ENCODE measurements at places on chromosomes 11 and 22.
A peak's percentile ranks its signal among the peaks of the same experiment; 100 is the strongest.

- DNase-seq: no peak
Measured at GRCh38 chr22:23424031-23424430, 156.1 kb downstream of the IGLL1 start.

DNA sequence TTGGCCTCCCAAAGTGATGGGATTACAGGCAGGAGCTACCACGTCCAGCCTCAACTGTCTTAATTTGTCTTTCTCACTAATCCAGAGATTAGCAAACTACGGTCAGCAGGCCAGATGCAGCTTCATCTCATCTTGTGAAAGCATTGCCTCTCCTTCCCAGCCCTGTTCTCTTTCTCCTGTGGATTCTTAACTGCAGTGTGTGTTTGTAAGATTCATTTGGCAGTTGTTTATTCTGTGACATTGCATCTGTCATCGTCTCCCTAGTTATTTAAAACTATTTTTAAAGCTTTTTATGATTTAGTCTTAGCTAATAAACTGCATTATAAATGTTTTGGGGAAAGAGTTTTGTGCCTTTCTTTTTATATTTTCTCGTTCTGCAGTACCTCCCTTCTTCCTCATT lies 29.2 kb downstream of the RNF169 start:
- no peak for DNase-seq

DNA sequence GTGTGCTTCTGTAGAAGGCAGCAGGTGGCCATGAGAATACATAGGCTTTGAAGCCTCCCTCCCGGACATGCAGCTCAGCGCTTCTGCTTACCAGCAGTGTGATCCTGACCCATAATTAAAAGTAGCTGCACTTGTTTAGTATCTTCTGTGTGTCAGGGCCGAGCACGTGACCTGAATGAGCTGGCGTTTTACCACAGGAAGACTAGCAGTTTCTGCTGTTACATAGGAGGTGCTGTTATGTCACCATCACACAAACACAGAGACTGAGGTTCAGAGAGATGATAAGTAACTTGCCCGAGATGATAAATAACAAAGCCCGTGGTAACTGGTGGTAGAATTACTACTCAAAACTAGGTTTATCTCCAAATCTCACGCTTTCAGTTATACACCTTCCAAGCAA lies 329.5 kb downstream of the OPCML start:
- no peak for DNase-seq

DNA sequence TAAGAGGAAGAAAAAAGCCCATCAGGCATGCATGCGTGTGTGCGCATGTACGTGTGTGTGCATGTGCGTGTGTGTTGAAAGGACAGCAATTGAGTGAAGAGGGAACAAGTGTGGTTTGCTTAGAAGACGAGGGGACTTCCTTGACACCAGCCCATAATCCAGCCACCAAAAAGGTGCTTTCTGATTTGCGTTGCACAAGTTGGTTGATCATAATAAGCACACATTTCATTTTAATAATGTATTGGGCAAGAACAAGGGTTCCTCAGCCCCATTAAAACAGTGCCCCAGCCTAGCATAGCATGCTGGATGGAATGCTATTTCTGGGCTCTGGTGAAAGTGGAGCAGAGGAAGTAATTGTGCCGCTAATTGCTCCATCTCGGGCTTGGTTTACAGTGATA lies 493.2 kb downstream of the MIAT start:
- DNase-seq: peak; percentile 11

GRCh38 chr11:80748207-80748925 lies 1307.5 kb upstream of the TENM4 start:
- DNase-seq: no peak

DNA sequence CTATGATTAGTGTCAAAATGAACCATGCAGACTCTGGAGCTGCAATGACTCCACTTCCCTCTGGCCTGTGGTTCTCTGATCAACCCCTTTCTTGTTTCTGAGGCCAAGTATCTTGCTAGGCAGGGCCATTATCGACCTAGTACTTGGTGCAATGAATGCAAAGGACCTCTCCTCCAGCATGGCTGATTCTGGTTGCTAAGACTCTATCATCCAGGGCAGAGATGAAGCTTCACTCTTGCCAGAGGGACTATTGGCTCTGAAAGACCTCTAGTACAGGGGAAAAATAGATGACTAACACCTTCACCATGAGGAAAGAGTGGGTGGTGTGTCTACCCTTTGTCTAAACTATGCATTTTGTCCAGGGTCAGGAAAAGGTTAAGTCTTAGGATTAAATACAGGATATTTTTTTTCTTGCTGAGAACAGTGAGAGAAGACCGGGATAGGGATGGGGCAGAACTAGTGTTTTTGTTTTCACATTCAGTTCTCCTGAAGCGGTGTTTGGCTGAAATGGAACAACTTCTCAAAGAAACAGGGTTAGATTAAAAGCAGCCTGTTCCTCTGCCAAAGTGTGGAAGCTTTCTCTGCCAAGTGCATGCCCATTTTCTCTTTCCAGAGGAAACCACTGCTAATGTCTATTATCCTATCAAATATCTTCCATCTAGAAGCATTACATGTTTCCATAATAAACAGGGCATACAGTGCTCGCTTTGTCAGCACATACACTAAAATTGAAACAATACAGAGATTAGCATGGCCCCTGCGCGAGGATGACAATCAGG lies 5.0 kb upstream of the MTFP1 start:
- DNase-seq: no peak

DNA sequence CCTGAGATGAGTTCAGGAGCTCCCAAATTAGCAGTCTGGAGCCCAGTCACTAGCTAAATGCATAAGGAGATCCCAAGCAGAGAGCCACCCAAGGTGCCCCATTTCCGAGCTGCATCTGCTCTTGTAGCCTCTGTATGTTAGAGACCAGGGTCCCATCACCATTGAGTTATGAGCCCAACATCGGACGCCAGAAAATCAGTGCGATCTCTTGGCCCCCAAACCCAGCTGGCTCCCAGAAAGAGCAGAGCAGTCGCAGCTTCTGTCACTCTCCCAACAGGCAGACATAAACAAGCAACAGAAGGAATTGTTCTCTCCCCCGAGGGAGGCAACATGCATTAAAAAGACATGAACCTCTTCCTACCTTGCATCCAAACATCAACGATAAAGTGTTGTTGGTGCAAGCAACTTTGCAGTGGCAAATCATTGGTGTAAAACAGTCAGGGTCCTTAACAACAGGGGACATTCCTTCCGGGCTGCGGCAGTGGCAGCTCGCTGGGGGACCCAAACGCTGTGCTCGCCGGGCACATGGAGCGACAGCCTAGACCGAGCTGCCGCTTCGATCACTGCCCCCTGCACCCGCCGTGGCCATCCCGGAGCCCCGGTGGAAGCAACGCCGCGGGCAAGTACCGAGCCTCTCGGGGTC lies 907.1 kb downstream of the DLG2 start:
- DNase-seq: no peak

GRCh38 chr22:32341122-32341740 lies 16.4 kb upstream of the RFPL3 start:
- no peak for DNase-seq

DNA sequence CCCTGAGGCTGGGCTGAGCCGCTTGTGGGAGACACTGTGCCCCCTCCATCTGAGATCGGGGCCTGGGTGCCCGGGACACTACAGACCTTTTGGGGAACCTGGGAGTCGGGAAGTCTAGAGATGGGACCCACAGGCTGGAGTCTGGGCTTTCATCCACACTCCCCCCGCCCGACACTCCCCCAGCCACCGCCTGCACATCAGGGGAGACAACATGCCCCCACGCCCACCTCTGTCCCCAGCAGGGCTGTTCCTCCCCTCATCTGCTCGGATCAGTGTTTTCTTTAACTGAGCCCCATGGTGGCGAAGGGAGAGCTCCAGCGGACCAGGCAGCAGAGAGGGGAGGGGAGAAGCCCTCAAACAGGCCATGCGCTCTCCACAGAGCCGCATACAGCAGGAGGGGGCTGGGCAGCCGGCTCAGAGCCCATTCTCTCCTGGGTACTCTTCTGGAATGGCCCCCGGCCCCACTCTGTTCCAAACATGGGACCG lies 174.7 kb downstream of the IGLL1 start:
- DNase-seq: no peak

DNA sequence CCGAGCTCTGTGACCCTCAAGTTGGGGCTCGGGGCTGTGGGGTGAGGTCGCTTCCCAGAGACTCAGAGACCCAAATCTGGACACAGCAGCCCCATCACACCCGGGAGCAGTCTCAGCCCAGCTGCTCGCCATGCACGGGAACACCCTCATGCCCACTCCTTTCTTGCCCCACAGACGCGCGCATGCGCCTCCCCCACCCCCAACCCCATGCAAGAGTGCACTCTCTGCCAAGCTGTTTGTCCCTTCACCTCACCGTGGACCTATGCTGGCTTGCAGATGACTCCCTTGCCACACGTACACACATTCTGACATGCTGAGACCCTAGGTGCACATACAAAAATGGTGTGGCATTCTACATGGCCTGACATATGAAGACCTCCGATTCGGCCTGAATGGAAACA lies 478 bp upstream of the CD248 start:
- DNase-seq: peak; percentile 44

DNA sequence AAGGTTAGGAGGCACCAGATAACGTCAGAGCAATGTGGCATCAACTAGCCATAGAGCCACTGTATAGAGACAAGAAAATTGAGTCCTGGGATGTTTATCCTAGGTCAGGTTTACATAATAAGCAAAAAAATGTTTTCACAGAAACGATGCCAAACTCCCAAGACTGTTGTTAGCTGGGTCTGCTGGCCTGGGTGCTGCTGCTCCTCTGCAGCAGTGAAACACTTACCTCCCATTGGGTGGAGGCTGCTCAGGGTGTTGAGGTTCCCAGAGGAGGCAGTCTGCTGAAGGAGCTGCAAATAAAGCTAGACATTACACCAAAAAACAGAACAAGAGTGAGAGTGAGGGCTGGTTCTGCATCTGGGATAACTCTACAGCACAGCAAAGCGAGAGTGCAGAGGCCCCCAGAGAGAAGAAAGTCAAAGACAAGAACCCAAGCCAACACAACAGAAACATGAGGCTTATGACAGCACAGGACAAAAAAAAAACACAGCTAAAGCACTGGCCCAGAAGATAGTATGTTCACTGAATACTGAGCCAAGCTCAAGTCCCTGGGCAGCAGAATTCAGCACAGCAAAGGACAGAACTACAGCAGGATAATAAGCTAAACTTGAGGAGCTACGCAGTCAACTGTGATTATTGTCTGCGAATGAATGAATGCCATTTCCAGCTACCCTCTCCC lies 29.9 kb upstream of the RAPSN start:
- no peak for DNase-seq

DNA sequence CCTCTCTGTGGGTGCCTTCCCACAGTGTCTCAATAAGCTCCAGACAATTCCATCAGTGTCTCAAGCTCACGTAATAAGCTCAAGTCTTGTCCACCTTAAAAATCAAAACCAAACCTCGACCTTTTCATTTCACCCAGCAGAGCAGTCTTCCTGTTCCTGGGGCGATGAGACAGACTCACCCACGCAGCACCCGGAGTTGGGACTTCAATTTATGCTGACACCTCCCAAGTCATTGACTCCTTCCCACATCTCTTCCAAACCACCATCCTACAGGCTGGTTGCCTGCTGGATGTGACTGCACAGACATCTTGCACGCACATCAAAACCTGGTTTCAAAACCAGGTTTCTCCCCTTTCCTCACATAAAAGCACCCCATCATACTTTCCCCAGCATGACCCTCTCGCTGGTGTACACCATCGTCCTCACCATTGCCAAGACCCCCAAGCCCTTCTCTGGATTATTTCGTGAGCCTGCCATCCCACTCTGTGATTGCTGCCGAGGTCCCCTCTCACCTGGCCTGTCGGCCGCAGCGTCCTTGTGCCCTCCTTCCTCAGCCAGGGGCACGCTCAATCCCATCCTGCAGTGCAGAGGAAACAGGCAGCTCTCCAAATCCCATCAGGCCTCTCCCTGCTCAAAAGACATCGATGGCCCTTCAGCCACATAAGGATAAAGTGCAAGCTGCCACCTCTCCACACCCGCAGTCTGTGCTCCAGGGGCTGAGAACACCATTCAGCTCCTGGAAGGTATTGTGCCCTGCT lies 45.1 kb upstream of the FBXO3 start:
- no peak for DNase-seq

- DNase-seq: peak; percentile 14
Measured at GRCh38 chr11:13297917-13298356, 20.3 kb downstream of the BMAL1 start.

GRCh38 chr11:64870176-64870892 lies 8.1 kb downstream of the EHD1 start:
- DNase-seq: no peak

- DNase-seq: no peak
Measured at GRCh38 chr11:17691976-17692375, 27.4 kb upstream of the MYOD1 start.

DNA sequence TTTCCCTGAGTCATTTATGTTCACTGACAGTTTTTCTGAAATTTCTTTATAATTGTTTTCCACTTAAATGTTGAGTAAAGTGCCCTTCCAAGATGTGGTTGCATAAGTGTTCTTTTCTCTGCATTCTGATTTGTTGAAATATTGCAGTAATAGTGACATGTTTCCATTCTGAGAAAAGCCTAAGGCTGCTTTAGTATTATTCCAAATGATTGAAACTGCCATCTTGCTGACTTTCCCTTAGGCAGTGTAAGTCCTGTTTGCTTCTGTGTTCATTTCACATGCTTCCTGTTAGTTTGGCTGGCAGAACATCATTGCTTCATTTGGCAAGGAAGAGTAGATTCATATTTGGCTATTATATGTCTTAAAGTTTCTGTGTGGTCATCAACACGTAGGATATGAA lies 146.5 kb downstream of the ELP4 start:
- DNase-seq: no peak

GRCh38 chr22:37521236-37521739 lies 2.1 kb upstream of the CARD10 start:
- DNase-seq: no peak

DNA sequence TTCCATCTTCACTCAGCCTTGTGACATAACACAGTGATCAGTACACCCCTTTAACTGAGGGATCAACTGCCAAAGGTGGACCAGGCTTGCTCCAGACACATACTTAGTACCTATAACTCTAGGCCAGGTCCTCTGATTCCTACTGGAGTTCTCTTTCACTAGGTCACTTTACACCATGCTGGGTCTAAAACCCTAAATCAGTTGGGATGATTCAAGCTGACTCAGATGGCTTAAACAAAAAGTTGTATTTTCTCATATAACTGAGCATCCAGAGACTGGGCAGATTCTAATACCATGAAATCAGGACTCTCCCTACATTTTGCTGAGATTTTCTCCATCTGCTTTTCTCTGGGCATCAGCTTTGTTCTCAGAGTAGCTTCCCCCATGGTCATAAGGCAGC lies 26.0 kb upstream of the FLI1 start:
- DNase-seq: no peak

DNA sequence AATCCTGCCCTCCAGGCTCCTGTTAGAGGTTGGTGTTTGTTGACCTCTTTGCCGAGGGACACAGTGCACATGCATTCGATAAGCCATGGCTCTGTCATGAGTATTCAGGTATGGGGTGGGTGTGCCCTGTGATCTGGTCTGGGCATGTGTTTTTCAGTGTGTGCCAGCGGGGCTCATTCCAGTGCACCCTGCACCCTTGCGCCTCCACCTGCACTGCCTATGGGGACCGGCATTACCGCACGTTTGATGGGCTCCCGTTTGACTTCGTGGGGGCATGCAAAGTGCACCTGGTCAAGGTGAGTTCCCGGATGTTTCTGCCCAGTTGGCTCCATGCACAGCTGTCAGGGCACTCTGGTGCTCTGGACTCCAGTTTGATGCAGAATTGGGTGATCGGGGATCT lies 44.2 kb downstream of the OTOG start:
- DNase-seq: no peak

GRCh38 chr11:118415739-118416068 lies 14.3 kb downstream of the ATP5MG start:
- no peak for DNase-seq

- no peak for DNase-seq
Measured at GRCh38 chr11:61694602-61694939, 14.4 kb downstream of the DAGLA start.
